ENCODE measurements at places on chromosomes 12 and 14.

DNA sequence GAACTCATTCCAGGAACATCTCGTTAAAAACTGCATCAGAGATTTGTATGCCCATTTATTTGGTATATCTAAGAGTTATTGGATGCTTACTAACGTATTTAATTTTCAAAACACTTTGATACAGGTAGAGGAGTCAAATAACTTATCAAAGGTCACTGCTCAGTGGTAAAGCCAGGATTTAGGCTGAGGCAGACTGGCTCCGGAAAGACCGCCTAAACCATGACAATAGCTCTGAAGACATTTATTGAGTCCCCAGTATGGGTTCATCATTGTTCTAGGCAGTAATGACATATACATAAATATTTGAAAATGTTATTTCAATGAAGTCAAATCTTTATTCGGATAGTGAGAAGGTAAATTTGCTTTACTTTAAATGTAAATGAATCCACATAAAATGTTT is 30.3 kb downstream of the WBP11 start:
- no peak for DNase-seq

DNA sequence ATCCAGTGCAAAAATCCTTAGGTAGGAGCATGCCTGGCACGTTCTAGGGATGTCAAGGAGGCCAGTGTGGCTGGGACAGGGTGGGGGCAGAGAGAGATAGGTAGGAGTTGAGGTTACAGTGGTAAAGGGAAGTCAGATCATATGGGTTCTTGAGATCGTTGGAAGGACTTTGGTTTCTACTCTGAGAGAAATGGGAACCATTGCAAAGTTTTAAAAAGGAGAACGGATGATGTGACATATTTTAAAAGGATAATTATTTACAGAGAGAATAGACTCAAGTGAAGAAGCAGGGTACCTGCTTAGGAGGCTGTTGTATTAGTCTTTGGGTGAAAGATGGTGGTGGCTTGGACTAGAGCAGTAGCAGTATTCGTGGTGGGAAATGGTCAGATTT is 47.6 kb upstream of the ATP2B1 start:
- no peak for DNase-seq

DNA sequence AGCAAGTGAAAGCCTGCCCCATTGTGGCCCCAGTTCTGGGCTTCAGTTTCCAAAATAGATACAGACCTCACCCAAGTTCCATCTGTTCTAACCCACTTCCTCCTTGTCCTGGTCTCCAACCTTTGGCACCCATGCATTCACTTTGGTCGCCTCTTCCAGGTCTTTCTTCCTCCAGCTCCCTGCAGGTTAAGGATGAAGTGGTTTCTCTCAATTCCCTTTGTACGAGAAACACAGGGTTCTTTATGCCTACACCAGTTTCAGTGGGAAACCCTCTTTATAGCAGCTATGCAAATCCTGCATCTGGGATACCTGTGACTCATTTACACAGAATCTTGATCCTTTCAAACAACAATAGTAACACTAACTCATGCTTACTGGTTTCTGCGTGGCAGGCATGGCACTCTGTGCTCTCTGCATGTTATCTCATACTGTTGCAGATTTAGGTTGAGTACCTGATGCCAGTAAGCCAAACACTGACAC is 110.6 kb upstream of the AMIGO2 start:
- peak; percentile 44 for DNase-seq

- no peak for DNase-seq
Measured at GRCh38 chr12:2756756-2757155, 38.0 kb upstream of the FKBP4 start.

- DNase-seq, result no peak
Measured at GRCh38 chr14:99769123-99769522, 24.1 kb upstream of the EML1 start.

GRCh38 chr14:97065305-97066067 is 268.3 kb downstream of the VRK1 start:
- no peak for DNase-seq

DNA sequence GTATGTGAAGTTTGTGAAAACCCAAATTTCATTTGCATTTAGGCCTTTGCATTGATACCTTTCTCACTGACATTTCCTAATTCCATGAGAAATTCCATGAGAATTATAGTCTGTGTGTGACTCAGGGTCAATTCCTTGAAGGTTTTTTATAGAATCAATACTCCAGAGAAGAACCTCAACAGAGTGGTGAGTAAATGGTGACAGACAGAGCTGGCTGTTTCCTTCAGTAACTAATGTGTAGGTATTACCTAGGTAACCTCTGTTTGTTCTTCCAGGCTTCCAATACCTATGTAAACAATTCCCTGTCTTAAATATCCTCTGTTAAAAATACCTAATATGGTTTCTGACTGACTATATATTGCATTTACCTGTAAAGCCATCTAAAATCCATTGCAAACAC is 117.0 kb downstream of the TTC8 start:
- DNase-seq, result no peak
